Activated CD4-positive, alpha-beta T cell treated with anti-CD3 and anti-CD28 coated beads, Interleukin-2, amount 50 U/mL, for 16 hours (primary cell): ENCODE measurements at places on chromosomes 3 and 15.

DNA sequence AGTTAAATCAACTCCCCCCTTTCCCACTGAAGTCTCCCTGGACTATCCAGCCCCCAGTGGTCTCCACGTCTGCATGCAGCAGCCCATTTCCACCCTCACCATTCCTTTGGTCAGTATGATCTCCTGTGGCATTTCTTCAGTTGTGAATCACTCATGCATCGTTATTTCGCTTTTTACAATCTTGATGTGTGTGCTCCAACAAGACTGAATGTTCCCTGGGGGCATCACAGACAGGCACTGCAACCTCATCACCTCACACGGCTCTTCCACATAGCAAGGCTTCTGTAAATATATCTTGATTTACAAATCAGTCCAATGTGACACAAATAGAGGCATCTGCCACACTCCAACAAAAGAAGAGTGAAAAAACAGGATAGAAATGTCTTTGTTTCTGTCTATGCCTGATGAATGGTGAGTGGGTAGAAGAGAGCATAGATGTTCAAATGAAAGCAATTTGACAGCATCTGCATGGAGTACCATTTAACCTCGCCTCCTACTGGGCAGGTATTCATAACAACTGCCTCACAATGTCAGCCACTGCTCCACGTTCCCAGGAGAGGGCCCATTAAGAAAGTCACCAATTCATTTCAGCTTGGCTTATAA is 5.2 kb downstream of the HEG1 start:
- DNase-seq, result no peak

GRCh38 chr3:14344351-14344750 is 58.1 kb upstream of the SLC6A6 start:
- no peak for DNase-seq

DNA sequence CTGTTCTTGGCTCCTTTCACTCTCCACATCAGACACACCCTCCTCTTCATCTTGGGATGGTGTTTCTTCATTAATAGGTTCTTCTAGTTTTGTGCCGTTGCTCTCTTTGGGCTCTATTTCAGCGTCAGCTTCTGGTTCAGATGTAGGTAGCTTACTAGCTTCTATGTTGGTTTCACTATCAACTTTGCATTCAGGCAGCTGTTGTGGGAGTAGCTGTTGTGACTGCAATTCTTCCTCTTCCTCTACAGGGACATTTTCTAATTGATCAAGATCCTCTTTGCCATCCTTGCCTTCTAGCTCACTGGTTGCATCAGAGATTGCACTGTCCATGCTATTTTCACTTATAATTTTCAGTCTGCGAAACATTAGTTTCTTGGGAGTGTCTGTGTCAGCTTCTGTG is 80.1 kb downstream of the SETD2 start:
- peak; percentile 5 for DNase-seq

GRCh38 chr3:65767551-65767950 is 271.2 kb downstream of the MAGI1 start:
- DNase-seq, result no peak
